ENCODE measurements at places on chromosomes 12 and 14.
A peak's percentile ranks its signal among the peaks of the same experiment; 100 is the strongest.

DNA sequence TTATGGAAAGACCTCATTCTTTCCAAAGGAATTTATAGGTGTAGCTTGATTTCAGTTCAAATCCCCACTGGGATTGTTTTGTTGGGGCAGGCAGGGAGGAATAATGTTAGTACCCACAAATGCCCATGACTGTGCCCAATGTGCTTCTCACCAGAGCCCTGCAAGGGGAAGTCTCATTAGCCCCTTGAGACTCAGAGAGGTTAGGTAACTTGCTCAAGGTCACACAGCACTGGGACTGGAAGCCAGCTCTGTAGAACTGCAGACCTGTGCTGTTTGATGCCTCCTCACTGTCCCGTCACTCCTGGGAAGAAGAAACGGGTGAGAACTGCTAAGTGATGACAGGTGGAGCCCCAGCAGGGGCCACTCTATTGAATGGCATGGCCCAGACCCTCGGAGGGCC is 8.9 kb downstream of the ANKRD9 start:
- DNase-seq = no peak

GRCh38 chr14:35332517-35333263 is 40.5 kb downstream of the PSMA6 start:
- DNase-seq = no peak

DNA sequence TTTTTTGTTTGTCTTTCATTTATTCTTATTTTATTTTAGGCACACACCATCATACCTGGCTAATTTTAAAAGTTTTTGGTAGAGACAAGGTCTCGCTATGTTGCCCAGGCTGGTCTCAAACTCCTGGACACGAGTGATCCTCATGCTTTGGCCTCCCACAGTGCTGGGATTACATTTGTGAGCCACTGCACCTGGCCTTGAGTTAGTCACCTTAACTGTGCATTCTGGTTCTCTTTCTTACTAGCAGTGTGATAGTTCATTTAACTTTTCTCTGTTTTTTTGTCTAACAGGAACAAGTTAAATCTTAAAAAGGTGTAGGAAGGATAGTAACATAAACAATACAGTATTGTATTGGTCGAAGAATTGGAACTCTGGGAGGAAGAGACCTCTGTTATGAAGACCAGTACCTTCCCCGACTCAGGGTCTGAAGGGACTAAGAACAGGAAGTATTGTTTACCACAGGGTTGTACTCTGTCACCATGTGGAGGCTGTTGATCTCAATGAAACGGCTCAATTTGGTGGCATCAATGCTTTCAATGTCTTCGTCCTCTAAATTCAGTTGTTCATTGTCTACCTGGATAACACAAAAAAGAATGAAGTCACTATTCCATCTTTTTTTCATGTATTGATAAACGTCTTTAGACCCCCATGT is 17.7 kb downstream of the ERP27 start:
- no peak for DNase-seq

GRCh38 chr14:67526676-67527459 is 6.2 kb upstream of the PLEKHH1 start:
- DNase-seq = no peak

DNA sequence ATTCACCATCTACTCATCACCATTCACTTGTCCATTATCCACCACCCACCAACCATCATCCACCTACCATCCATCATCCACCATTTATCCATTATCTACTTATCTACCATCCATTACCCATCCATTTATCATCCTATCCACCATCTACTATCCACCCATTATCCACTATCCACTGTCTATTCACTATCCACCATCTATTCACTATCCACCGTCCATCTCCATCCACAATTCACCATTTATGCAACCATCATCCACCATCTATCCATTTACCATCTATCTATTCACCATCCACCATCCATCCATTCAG is 1.5 kb upstream of the AMN start:
- no peak for DNase-seq

DNA sequence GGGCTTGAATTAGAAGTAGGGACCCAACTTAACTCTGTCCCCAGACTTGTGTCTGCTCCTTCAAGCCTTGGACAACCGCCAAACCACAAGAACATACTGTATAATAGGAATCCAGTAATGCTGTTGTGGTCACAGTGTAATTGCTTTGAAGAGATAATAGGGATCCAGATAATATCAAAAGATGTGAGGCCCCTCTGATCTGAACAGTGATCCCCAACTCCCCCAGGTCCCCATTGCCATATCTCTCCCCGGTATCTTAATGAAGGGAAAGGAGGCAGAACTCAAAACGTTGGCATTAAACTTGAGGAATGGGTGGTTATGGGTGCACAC is 8.5 kb upstream of the PLEKHH1 start:
- no peak for DNase-seq

DNA sequence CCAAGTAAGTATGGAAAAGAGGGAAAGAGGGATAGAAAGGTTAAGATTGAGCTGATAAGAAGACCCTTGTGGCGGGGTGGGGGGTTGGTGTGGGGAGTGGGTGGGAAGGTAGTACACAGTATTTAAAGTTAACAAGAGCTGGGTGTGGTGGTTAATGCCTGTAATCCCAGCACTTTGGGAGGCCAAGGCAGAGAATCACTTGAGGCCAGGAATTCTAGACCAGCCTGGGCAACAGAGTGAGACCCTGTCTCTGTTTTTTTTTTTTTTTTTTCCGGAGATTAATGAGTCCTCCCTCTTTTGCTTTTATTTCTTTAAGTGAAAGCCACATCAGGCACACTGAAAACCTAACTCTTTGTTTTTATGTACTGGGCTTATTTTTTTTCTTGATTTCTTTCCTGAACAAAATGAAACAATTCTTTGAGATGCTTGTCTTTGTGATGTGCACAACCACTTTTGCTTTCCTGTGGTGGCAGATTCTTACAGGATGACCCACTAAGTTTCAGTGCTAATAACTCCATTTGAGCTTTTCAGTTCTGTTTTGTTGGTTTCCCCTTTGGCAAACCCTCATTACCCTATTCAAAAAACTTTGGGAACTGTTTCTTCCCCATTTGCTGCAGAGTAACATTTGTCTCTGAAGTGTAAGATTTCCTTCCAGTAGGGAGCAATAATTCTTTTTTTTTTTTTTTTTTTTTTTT is 54.8 kb downstream of the WNK1 start:
- DNase-seq = no peak

GRCh38 chr12:132523576-132524331 is 33.8 kb downstream of the FBRSL1 start:
- no peak for DNase-seq

DNA sequence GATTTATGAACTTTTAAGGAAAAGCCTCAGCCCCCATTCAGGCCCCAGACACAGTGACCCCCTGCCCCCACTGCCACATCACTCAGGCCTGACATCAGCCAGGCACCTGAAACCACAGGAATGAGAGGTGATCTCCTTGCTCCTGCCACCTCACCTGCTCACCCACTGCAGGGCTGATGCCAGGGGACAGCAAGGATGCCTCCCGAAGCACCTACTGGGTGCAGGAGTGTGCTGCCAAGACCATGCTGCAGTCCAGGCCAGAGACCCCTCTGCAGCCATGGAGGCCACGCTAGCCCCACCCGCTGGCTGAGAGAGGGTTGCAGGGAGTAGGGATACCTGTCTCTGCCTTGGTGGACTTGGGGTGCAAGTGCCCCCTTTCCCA is 18.6 kb upstream of the KRT7 start:
- no peak for DNase-seq

GRCh38 chr12:64160021-64160710 is 61.9 kb downstream of the KICS2 start:
- no peak for DNase-seq

GRCh38 chr12:55743406-55744339 is 751 bp downstream of the GDF11 start:
- no peak for DNase-seq

DNA sequence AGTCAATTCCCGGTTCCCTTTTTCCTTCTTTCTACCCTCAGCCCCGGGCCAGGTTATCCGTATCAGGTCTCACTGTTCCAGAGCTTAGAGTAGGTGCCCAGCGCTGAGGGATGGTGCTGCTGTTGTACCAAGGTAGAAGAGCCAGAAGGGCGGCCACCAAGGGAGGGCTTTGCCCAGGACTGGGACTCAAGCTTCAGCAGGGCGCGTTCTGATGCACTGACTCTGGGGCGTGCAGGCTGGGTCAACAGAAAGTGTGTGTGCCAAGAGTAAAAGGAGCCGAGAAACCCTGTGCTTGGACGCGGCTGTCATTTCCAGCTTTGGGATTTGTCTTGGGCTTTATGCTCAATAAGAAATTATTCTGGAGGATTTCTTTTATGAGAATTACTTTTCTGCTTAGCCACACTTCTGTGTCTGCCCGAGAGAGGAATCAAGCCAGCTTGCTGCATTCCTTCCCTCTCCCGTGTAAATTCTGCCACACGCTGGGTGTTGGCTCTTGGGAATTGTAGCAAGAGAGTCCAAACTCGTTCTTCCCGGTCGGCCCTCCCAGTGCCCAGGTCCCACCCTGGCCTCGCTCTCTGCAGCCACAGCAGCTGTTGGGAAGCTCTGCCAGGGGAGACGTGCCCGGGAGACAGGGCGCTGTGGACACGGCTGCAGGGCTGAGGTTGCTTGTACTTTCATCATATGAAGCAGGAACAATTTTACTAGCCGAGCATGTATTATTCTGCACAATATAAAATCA is 98.0 kb downstream of the FBXL14 start:
- no peak for DNase-seq

DNA sequence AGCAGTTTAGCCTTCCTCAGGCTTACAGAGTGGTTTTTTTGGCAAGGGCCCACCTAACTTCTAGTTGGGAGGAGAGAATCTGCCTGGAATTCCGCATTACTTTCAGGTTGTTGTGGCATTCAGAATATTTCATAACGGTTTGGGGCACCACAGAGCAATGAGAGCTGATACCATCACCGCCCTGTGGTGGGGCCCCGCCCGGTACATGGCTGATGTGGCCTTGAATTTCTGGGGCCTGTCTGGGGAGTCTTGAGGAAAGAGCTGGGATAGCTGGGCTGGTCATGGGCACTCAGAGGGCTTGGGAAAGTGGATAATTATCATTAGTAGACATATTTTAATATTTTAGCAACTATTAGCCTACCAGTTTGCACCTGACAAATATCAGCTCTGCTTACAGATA is 4.2 kb downstream of the TESPA1 start:
- DNase-seq = no peak

DNA sequence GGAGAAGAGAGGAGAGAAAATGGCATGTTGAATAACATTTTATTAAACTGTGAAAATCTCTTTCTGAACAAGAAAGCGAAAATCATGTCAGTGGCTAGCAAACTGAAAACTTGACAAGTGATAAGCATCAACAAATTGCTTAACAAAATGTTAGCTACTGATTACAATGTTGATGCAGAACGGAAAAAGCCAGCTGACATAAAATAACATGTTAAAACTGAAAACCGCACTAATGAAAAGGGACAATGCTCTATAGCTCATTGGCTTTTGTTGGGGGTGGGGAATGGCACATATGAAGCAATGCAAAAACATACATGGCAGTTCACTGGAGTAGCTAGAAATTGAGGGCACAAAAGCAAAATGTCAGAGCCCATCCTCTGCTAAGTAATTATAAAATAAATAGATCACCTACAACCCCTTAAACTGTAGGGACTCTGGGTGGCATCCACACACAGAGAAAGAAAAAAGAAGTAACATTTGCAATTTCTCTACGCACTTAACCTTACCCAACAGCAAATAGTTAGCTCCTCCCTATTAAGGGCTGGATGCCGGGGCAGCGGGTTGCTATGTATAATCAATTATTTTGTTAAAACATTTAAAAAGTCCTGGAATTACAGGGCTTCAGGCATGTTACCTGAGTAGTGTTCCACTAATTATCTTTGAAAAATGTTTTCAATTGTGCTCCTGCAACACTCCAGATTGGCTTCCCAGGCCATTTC is 129.2 kb upstream of the USP15 start:
- no peak for DNase-seq

- DNase-seq = no peak
Observed at GRCh38 chr12:64082116-64082515, 140.0 kb downstream of the KICS2 start.

GRCh38 chr12:32561931-32562341 is 117.2 kb upstream of the DNM1L start:
- peak; percentile 63 for DNase-seq

- no peak for DNase-seq
Observed at GRCh38 chr12:11576104-11576503, 73.4 kb upstream of the ETV6 start.

DNA sequence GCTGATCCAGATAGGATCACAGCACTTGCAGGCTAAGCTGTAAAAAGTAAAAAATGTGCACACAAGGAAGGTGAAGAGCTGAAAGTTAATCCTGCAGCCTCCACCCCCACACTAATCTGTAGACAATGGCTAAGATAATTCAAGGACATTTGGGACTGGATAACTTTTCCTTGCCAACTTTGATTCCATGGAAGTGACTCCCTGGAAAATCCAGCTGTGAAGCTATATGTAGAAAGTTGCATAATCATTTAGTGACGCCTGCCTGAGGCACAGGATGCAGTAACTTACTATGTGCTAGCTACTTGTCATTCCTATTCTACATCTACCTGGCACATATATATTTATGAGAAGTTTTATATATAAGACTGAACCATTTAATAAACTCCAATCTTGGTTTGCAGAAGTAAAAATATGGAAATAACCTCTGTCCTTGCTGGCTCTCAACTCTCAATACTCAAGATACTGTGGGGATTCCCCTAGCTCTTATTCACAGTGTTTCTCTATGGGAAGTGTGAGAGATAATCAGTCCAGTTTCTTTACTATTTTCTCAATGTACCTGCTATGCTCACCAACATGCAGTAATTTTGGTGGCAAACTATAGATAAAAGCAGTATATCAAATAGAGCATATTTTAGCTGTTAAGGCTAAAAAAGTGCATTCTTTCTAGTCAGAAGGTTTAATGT is 14.8 kb downstream of the LDHB start:
- DNase-seq = no peak

DNA sequence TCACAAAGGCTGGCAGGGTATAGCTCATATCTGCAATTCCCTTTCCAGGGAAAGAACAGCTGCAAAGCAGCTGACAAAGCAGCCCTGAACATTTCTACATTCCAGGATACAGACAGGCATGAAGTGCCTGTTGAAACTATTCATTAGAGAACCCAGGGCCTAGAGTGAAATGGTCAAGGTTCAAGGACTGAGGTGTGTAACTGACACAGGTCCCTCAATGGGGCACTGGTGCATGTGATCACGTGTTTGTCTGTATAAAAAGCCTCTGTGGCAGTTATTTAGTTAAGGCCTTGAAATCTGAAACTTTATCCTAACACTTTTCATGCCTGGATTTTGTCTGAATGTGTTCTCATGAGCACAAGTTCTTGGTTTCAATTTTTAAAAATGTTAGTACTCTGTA is 47.1 kb downstream of the GIT2 start:
- DNase-seq = no peak

- no peak for DNase-seq
Observed at GRCh38 chr14:74348241-74348734, at the start of gene VRTN. Gene VRTN, plus strand, starts transcription at chr14:74348471. Its CDS starts 8,313 bp downstream, at chr14:74356784.
